ENCODE measurements at places on chromosomes 7 and 10. TPM values are rescaled to one million over a fixed set of nuclear protein-coding genes. Genes with fewer than 3 reads are reported as not detected.

The DGKI gene
- 1.3 TPM for total RNA-seq

The PDLIM1 gene
- total RNA-seq: 15.4 TPM

DNA sequence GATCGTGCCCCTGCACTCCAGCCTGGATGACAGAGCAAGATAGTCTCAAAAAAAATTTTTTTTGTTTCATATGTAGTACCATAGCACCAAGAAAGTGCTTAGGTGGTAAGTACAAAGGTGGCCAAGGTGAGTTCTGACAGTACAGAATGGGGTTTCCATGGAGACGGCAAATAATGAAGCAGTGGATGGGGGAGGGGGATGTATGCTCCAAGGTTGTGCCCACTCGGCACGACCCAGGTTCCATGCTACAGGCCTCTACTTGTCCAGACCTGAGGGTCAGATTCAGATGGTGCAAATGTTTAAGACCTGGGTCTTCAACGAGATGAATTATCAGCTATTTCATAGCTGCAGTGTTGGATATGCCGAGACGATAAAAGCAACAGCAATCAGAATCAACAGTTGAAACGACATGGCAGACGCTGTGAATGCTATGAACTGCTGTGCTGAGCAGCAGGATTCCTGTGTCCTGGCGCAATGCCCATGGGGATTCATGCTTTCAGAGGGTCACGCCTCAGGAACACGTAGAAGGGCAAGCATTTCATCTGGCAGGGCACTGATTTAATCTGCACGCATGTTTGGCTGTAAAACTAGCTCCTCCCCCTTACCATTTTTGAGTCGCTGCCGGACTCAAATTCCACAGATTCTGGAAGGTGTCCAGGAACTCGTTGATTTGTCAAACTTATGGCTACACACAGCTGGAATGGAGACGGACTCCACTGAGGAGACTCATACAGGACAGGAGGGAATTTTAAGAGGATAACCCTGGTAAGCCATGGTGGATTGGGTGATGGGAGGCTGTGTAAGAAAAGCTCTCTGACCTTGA, 256.5 kb downstream of the FRMD4A start:
- H3K27me3 ChIP-seq: no peaks in the 10 kb centered on the region
- no peaks in the 10 kb centered on the region for H3K36me3 ChIP-seq
- no peak overlapping the region for H3K27ac ChIP-seq
- DNase-seq: peak; percentile 83

GRCh38 chr7:157498657-157499056, 161.9 kb downstream of the DNAJB6 start:
- no peaks in the 10 kb centered on the region for H3K27me3 ChIP-seq
- no peaks in the 10 kb centered on the region for H3K36me3 ChIP-seq
- H3K4me1 ChIP-seq: no peaks in the 10 kb centered on the region

DNA sequence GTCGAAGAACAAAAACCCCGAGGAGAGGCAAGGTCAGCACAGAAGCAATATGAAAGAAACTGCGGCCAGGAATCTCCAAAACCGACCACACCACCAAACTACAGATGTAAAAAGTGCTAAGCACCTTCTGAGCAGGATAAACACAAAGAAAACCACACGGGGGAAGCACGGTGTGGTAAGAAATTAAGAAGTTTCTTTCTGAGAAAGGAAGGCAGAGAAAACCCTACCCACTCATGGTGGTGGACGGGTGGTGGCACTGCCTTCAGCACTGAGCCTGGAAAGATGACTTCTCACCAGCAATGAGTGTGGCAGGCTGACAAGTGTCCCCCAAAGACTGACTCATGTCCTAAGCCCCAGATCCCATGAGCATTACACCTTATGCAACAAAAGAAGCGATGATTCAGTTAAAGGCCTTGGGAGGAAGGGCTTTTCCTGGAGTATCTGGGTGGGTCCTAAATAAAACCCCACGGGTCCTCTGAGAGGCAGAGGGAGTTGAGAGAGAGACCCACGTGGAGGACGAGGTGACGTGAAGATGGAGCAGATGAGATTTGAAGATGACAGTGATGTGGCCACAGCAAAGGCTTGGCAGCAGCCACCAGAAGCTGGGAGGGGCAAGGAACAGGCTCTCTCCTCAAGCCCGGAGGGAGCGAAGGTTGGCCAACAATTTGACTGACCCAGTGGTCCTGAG, 124.9 kb downstream of the DLG5 start:
- H3K4me3 ChIP-seq: no peak overlapping the region
- H3K4me1 ChIP-seq: no peaks in the 10 kb centered on the region
- no peak overlapping the region for H3K27ac ChIP-seq
- H3K27me3 ChIP-seq: no peaks in the 10 kb centered on the region

The PCDH15 gene
- 0.34 TPM for total RNA-seq

The SLC26A4 gene
- 0.51 TPM for total RNA-seq

DNA sequence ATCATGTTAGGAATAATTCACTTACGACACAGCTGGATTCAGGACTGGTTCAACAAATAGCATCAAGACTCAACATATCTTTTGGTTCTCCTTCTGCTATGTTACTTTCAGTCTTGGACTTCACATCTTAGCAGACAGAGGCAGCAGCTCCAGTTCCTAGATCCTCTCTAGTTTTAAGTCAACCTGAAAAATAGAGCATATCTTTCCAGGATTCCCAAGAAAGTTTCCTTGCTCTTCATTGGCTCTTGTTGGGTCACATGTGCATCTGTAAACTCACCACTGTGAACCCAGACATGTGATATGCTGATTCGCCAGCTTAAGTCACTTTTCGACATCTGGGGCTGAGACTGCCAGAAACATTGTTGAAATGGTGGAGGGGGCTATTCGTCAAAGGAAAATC, 210.1 kb upstream of the KMT2E start:
- H3K27ac ChIP-seq: no peak overlapping the region
- DNase-seq: no peak
- no peaks in the 10 kb centered on the region for H3K27me3 ChIP-seq
- no peaks in the 10 kb centered on the region for H3K4me1 ChIP-seq
- H3K4me3 ChIP-seq: no peak overlapping the region

DNA sequence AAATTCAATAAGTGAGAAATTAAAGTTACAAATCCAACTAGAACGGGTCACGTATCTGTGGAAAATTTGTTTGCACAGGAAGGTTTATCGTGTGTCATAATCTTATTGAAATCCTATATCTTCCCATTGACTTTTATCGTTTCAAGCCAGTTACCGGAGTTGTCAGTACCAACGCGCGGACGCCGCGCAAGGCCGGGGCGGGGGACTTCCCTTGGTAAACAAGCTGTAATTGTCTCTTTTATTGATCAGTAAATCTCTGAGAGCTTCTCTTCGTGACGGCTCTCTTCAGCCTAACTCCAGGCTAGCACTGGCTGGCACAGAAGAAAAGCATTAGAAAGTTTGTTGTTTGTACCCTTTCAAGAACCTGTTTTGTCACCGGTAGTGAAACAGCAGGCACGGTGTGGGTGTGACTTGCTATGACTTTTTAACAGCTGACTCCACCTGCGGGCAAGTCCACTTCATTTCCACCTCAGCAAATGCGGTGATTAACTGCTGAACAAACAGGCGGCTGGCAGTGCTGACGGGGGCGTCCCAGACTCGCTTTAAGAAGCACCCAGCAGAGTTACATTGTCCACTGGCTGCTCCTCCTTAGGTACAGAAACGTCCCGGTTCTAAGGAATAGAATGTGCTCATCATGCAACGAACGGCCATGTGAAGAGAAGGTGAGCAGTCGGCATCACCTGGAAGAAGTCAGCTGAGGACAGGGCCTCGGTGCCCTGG, 215.8 kb downstream of the MAD1L1 start:
- H3K27me3 ChIP-seq: no peaks in the 10 kb centered on the region
- H3K27ac ChIP-seq: no peak overlapping the region
- no peak overlapping the region for H3K4me3 ChIP-seq
- DNase-seq: peak; percentile 6
- H3K36me3 ChIP-seq: no peaks in the 10 kb centered on the region

DNA sequence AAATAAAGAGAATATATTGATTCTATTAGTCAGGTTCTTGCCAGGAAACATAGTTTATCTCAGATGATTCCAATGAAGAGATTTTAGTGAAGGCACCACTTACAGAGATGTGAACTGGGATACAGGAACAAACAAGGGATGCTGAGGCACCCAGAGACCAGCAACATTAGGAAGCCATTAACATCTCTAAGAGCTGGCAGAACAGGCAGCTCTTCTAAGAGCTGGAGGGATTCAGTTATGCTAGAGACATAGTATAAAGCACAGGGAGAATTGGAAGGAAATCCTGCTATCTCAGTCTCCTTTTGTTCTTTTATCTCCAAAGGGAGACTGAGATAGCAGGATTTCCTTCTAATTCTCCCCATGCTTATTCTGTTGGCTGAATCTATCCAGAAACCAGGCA, 22.0 kb downstream of the OR6B1 start:
- no peak overlapping the region for H3K27ac ChIP-seq
- H3K4me1 ChIP-seq: no peaks in the 10 kb centered on the region
- DNase-seq: no peak
- H3K4me3 ChIP-seq: no peak overlapping the region
- H3K36me3 ChIP-seq: no peaks in the 10 kb centered on the region
- no peaks in the 10 kb centered on the region for H3K27me3 ChIP-seq

GRCh38 chr7:38862666-38863065, 46.3 kb downstream of the VPS41 start:
- H3K4me1 ChIP-seq: no peaks in the 10 kb centered on the region
- DNase-seq: no peak
- H3K36me3 ChIP-seq: no peaks in the 10 kb centered on the region
- no peak overlapping the region for H3K27ac ChIP-seq
- no peak overlapping the region for H3K4me3 ChIP-seq

The ELN gene
- 20.3 TPM for total RNA-seq

DNA sequence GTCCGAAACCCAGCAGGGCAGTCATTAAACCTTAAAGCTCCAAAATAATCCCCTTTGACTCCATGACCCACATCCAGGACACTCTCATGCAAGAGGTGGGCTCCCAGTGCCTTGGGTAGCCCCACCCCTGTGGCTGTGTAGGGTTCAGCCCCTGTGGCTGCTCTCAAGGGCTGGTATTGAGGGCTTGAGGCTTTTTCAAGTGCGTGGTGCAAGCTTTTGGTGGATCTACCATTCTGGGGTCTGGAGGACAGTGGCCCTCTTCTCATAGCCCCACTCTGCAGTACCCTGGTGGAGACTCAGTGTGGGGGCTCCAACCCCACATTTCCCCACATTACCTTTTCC, 50.5 kb downstream of the RSBN1L start:
- no peak overlapping the region for H3K4me3 ChIP-seq
- no peak for DNase-seq
- no peaks in the 10 kb centered on the region for H3K27me3 ChIP-seq

The IGFBP1 gene
- 2.8 TPM for total RNA-seq

- no peaks in the 10 kb centered on the region for H3K4me1 ChIP-seq
- DNase-seq: no peak
- H3K27me3 ChIP-seq: no peaks in the 10 kb centered on the region
- H3K36me3 ChIP-seq: no peaks in the 10 kb centered on the region
These were observed 260.8 kb upstream of the MBL2 start for GRCh38 chr10:53033396-53033795.

GRCh38 chr10:89129911-89130310, 77.2 kb downstream of the CH25H start:
- H3K4me3 ChIP-seq: no peak overlapping the region
- no peaks in the 10 kb centered on the region for H3K4me1 ChIP-seq
- no peaks in the 10 kb centered on the region for H3K36me3 ChIP-seq
- H3K27ac ChIP-seq: no peak overlapping the region

GRCh38 chr7:143372070-143372469, 9.1 kb upstream of the ZYX start:
- no peaks in the 10 kb centered on the region for H3K4me1 ChIP-seq
- no peak for DNase-seq
- H3K36me3 ChIP-seq: no peaks in the 10 kb centered on the region
- H3K4me3 ChIP-seq: no peak overlapping the region

DNA sequence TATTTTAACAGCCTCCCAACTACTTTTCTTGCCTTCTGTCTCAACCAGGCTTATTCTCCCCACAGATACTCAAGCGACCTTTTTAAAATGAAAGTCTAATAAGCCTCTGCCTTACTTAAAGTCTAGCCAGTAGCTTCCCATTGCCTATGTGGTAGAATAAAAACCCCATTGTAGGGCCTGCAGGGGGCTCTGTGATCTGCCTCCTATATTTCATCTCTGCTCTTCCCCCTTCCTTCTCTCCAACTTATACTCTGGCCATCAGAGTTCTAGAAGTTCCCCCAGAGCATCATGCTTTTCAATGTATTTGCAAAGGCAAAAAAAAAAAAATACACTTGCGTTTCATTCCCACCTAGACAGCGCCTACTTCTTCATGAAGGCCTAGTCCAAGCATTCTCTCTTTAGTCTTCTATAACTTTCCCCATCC, 167.7 kb upstream of the ADO start:
- no peaks in the 10 kb centered on the region for H3K27me3 ChIP-seq
- no peaks in the 10 kb centered on the region for H3K36me3 ChIP-seq
- no peak overlapping the region for H3K4me3 ChIP-seq
- H3K27ac ChIP-seq: no peak overlapping the region

DNA sequence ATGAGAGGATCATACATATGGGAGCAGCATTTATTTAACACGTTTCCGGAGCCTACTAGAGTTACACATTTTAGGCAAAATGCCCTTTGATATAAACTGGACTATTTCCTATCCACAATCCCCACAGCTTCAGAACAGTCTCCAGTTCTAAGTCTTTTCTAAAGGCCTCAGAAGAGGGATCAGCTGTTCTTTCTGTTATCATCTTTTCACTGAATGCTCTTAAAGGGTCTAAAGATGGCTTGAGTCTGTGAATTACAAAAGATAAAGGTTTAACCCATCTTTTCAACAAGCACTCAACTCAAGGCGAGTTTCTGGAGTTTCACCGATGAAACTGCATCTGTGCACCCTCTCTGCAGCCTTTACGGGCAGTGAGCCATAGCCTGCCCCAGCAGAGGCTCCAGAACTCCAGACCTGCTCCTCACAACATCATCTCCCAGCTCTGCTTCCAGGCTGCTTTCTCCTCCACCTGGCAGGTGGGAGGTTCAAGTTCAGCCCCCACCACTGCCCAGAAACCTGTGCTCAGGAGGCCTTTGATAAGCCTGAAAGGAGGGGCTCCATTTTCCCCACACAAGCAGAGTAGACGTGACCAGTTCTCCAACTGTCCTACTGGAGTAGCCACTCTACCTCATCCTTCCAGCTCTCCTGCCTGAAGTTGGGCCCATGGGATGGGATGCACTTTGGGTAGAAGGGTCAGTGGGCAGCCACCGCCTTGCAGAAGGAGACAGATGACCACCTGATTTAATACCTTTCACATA, 53.4 kb downstream of the HSPA12A start:
- no peaks in the 10 kb centered on the region for H3K36me3 ChIP-seq
- peak overlapping the region; percentile 48 for H3K27ac ChIP-seq
- no peak overlapping the region for H3K4me3 ChIP-seq
- DNase-seq: peak; percentile 17
- H3K27me3 ChIP-seq: no peaks in the 10 kb centered on the region

All from ovary (tissue), 10 donors.